ENCODE measurements at places on chromosomes 3 and 15.

- no peak for DNase-seq
These were observed 22.9 kb downstream of the DAG1 start for GRCh38 chr3:49492969-49493368.

DNA sequence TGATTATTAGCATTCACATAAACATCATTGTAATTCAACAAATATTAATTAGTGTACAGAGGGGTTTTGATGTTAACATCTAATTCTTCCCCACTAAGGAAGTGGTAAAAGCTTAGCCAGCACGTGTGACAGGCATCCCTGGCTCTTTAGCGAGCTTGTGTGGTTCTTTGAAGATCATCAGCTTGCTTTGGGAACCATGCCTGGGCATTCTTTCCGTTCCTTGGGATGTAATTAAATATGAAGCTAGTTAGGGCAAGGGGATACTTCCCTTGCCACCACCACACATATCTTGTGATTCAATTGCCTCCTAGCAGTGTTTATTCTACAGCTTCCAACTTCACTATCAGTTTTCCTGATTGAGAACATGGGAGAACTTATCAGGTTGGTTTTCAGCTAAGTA, 246.5 kb downstream of the MYRIP start:
- no peak for DNase-seq

DNA sequence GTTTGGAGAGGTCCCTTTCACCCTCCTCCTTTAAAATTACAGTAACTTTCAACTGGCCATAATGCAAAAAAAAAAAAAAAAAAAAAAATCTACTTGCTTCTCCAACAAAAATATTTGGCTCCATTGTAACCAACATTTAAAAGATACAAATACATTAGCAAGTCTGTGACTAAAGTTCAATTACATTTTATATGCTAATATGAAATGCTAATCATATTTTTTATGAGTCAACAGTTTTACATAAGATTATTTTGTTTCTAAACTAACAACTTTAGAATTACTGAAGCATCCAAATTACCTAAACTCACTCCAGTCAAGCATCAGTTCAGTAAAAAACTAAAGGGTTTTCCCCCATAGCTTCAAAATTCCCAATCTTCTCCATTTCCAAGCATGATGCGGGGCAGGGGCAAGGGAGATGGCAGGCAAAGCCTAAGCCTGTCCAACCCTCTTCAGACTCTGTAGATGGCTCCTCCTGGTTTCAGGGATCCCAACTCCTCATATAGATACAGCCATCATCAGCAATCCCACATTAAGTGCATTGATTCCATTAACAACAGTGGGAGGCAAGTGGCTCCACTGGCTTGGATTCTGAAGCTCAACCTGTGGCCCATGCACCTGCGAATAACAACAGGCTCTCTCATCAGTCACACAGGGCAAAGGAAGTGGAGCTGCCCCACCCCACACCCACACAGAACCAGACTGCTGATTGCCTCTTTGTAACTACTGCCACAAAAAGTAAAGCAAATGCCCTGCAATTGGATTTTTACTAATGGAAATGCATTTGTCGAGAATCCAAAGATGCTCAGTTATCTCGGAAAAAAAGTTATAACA, 15.0 kb downstream of the SFMBT1 start:
- no peak for DNase-seq

GRCh38 chr3:165854696-165855095, 17.5 kb upstream of the BCHE start:
- DNase-seq, result no peak

GRCh38 chr15:49428409-49429095, 5.5 kb downstream of the FGF7 start:
- no peak for DNase-seq

All from non-pigmented ciliary epithelial cell (primary cell).